ENCODE measurements at places on chromosomes 6 and 20. TPM values are rescaled to one million over a fixed set of nuclear protein-coding genes. Genes with fewer than 3 reads are reported as not detected.

The OOEP gene
- not detected for total RNA-seq

GRCh38 chr6:9250852-9251251, 815.5 kb upstream of the SLC35B3 start:
- no peak overlapping the region for H3K4me3 ChIP-seq
- no peaks in the 10 kb centered on the region for H3K27me3 ChIP-seq
- no peaks in the 10 kb centered on the region for H3K4me1 ChIP-seq
- no peak for DNase-seq
- no peak overlapping the region for H3K27ac ChIP-seq
- H3K36me3 ChIP-seq: no peaks in the 10 kb centered on the region

- H3K27me3 ChIP-seq: no peaks in the 10 kb centered on the region
- DNase-seq: peak; percentile 52
- no peaks in the 10 kb centered on the region for H3K36me3 ChIP-seq
- peaks cover 23% of the 10 kb centered on the region for H3K4me1 ChIP-seq
- H3K27ac ChIP-seq: peak overlapping the region; percentile 100
These were observed 544 bp upstream of the TP53INP2 start for GRCh38 chr20:34703424-34704176.

DNA sequence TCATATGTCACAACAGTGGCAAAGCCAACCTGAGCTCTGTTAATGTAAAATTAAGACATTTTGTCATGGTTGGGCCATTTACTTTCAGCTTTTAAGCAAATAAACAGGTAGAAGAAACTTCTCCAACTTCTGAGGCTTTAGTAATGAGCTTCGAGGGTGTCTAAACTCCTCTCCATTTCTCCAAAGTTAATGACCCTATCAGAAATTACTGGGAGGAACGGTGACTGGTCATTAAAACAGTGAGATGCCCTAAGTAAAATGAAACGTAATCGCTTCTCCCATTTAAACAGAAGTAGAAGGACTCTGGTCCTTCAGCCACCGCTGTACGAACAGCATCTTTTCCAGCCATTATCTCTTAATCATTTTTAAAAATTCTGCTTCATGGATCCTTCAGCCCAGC, 986.9 kb upstream of the MANEA start:
- no peaks in the 10 kb centered on the region for H3K27me3 ChIP-seq
- no peak for DNase-seq
- H3K4me3 ChIP-seq: no peak overlapping the region
- H3K36me3 ChIP-seq: no peaks in the 10 kb centered on the region

The SLC13A3 gene
- 2.0 TPM for total RNA-seq

DNA sequence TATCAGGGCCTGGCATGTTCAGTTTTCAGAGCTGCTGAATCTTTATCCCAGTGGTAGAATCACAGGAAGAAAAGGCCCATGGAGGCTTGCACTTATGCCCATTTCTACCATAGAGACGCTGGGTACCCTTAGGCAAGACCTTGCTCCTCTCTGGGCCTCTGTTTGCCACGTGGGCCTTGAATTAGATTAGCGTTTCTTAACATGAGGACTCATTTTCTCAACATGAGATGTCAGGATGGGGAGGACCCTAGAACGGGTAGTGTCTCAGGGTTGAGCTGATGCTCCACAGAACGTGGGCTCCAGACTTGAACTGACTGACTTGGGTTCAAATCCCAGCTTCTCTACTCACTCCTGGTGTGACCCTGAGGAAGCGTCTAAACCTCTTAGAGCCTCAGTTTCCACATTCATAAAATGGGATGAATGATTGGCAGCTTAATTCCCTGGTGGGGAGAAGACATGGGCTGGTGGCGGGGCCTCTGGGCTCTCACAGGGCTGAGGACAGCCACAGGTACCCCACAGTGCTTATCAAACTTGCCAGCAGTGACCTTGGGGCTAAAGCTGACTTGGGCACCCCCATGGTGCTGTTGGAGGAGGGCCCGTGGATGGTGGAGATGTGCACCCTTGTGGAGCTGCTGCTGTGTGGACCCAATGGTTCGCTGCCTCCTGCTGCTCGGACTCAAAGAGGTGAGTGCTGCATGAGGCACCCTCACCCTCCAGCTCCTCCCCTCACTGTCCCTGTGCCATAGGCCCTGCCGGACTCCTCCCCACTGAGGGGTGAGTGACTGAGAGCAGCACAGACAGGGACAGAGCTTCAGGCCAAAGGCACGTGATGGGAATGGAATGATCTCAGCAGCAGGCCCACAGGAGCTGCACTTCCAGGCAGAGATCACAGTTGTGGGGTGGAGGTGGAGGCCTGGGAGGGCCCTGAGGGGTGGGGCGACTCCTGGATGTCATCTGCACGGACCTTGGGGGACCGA, 28.2 kb downstream of the SUN5 start:
- H3K27ac ChIP-seq: no peak overlapping the region
- H3K4me3 ChIP-seq: no peak overlapping the region
- no peak for DNase-seq
- H3K36me3 ChIP-seq: no peaks in the 10 kb centered on the region
- peaks cover 4% of the 10 kb centered on the region for H3K27me3 ChIP-seq
- peaks cover 2% of the 10 kb centered on the region for H3K4me1 ChIP-seq

GRCh38 chr6:33314943-33315792, 1.3 kb upstream of the TAPBP start:
- H3K27me3 ChIP-seq: no peaks in the 10 kb centered on the region
- peak overlapping the region; percentile 96 for H3K4me3 ChIP-seq
- H3K4me1 ChIP-seq: peaks cover 70% of the 10 kb centered on the region

DNA sequence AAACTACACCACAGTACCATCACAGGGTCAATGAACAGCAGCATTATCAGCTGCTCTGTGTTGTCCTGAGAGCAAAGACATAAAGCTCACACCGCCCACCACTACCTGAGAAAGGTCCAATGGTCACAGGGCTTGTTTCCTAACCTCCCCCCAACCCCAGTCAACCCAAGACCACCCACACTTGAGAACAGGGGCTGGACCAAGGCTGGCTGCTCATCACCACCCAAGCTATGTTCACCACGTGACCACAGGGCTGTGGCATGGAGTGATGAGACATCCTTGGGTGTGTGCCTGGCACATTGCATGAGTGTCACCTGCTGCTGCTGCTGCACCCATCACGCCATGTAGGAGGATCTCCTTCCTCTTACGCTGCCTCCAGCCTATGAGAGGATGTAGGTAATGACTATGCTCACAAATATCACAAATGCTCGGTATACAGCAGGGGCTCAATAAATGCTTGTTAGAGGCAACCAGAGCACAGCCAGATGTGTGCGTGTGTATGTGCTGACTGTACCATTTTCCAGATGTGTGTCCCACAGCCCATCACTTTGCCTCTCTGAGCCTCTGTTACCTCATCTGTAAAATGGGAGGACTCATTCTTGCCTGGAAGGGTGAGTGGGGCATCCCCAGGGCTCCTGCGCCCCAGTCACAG, 23.3 kb upstream of the SIRPA start:
- no peak overlapping the region for H3K4me3 ChIP-seq
- H3K36me3 ChIP-seq: no peaks in the 10 kb centered on the region
- H3K27ac ChIP-seq: no peak overlapping the region
- no peak for DNase-seq
- peaks cover 40% of the 10 kb centered on the region for H3K27me3 ChIP-seq

- peaks cover 10% of the 10 kb centered on the region for H3K4me1 ChIP-seq
- DNase-seq: no peak
- no peak overlapping the region for H3K27ac ChIP-seq
- H3K27me3 ChIP-seq: no peaks in the 10 kb centered on the region
- no peaks in the 10 kb centered on the region for H3K36me3 ChIP-seq
These were observed 52.1 kb upstream of the FBXO30 start for GRCh38 chr6:145866456-145867396.

GRCh38 chr6:16832043-16832567, 70.8 kb upstream of the ATXN1 start:
- no peaks in the 10 kb centered on the region for H3K36me3 ChIP-seq
- DNase-seq: no peak
- no peaks in the 10 kb centered on the region for H3K27me3 ChIP-seq
- H3K4me1 ChIP-seq: no peaks in the 10 kb centered on the region
- no peak overlapping the region for H3K4me3 ChIP-seq
- no peak overlapping the region for H3K27ac ChIP-seq

The KIF25 gene
- 0.56 TPM for total RNA-seq

The DDO gene
- total RNA-seq: 10.8 TPM

GRCh38 chr20:47362361-47363219, 6.1 kb upstream of the ZMYND8 start:
- no peak overlapping the region for H3K4me3 ChIP-seq
- no peaks in the 10 kb centered on the region for H3K36me3 ChIP-seq
- no peak for DNase-seq
- peak overlapping the region; percentile 99 for H3K27ac ChIP-seq

The GDAP1L1 gene
- total RNA-seq: not detected

DNA sequence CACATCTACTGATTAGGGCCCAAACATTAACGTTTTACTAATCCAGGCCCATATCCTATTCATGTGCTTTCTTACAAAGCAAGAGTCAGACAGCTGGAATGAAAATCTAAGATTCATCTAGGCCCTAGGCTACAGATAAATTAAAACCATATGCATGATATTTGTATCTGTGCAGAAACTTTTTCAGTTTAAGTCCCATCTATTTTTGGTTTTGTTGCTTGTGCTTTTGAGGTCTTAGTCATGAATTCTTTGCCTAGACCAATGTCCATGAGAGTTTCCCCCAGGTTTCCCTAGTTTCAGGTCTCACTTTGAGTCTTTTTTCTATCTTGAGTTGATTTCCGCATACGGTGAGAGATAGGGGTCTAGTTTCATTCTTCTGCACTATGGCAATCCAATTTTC, 20.2 kb downstream of the ADNP start:
- H3K27ac ChIP-seq: no peak overlapping the region
- no peak overlapping the region for H3K4me3 ChIP-seq
- no peak for DNase-seq
- no peaks in the 10 kb centered on the region for H3K36me3 ChIP-seq

- no peaks in the 10 kb centered on the region for H3K4me1 ChIP-seq
- no peaks in the 10 kb centered on the region for H3K36me3 ChIP-seq
- H3K27me3 ChIP-seq: no peaks in the 10 kb centered on the region
- no peak for DNase-seq
- H3K4me3 ChIP-seq: no peak overlapping the region
These were observed 147.2 kb upstream of the GGTLC1 start for GRCh38 chr20:24135781-24136180.

GRCh38 chr6:5083307-5083583, 1.9 kb upstream of the PPP1R3G start:
- H3K27me3 ChIP-seq: peaks cover 33% of the 10 kb centered on the region
- no peak overlapping the region for H3K27ac ChIP-seq
- DNase-seq: no peak

DNA sequence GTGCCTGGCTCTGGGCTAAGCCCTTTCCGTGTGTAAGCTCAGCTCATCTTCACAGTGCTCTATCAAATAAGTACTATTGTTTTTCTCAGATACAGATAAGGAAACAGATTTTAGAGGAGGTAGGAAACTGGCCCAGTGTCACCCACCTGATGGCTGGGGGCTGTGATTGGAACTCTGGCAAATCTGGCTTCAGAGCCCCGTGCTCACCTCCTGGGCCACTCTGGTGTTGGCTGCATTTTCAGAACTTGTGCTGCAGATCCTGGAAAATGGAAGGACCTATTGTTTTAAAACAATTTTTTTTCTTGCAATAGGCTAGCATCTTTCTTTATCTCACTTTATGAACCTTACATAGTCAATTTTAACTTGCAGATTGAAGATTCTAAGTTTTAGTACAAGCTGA, 5.7 kb downstream of the STX16 start:
- no peak overlapping the region for H3K27ac ChIP-seq
- H3K36me3 ChIP-seq: peaks cover 10% of the 10 kb centered on the region
- H3K27me3 ChIP-seq: no peaks in the 10 kb centered on the region
- DNase-seq: no peak
- H3K4me3 ChIP-seq: no peak overlapping the region

GRCh38 chr6:124053315-124053714, 249.7 kb downstream of the NKAIN2 start:
- no peaks in the 10 kb centered on the region for H3K36me3 ChIP-seq
- no peak overlapping the region for H3K27ac ChIP-seq
- H3K4me1 ChIP-seq: no peaks in the 10 kb centered on the region
- no peak for DNase-seq
- H3K4me3 ChIP-seq: no peak overlapping the region
- H3K27me3 ChIP-seq: no peaks in the 10 kb centered on the region

The PKIB gene
- total RNA-seq: 3.2 TPM

The OR12D3 gene
- not detected for total RNA-seq

The SLC17A1 gene
- total RNA-seq: not detected

The RAE1 gene
- total RNA-seq: 20.6 TPM

- no peaks in the 10 kb centered on the region for H3K36me3 ChIP-seq
- H3K4me3 ChIP-seq: no peak overlapping the region
- no peaks in the 10 kb centered on the region for H3K27me3 ChIP-seq
- peaks cover 17% of the 10 kb centered on the region for H3K4me1 ChIP-seq
These were observed 101.2 kb upstream of the CITED2 start for GRCh38 chr6:139475646-139476045.

- no peak overlapping the region for H3K4me3 ChIP-seq
- peak; percentile 57 for DNase-seq
- H3K36me3 ChIP-seq: peaks cover 6% of the 10 kb centered on the region
- H3K27me3 ChIP-seq: no peaks in the 10 kb centered on the region
- no peaks in the 10 kb centered on the region for H3K4me1 ChIP-seq
These were observed 24.6 kb downstream of the KDM1B start for GRCh38 chr6:18179770-18180356.

- no peaks in the 10 kb centered on the region for H3K4me1 ChIP-seq
- no peak overlapping the region for H3K4me3 ChIP-seq
- no peaks in the 10 kb centered on the region for H3K27me3 ChIP-seq
These were observed 152.5 kb upstream of the MAP3K7 start for GRCh38 chr6:90739339-90739738.

DNA sequence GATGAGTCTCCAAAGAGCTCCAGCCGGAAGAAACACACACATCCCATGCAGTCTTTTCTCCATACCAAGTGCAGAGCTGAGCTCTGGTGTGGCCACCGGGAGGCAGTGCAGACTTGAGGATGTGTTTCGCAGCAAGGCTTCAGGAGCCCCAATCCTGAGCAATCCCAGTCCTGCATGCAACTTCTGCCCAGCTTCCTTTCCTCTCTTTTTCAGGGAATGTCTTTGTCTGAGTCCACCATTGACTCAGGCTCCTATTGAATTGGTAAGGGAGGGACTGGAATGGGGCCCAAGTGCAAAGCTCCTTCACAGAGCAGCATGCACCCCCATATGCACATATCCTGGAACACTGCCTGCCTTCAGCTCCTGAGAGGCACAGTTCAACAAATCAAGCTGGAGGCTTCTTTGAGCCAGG, 50.5 kb upstream of the ASIP start:
- no peak overlapping the region for H3K27ac ChIP-seq
- H3K27me3 ChIP-seq: no peaks in the 10 kb centered on the region
- no peak overlapping the region for H3K4me3 ChIP-seq
- H3K4me1 ChIP-seq: no peaks in the 10 kb centered on the region

The BMP6 gene
- total RNA-seq: 6.6 TPM

The HLA-DQB2 gene
- total RNA-seq: 74.8 TPM

The NOX3 gene
- not detected for total RNA-seq

GRCh38 chr20:49747707-49748524, 34.2 kb upstream of the B4GALT5 start:
- H3K36me3 ChIP-seq: no peaks in the 10 kb centered on the region
- no peaks in the 10 kb centered on the region for H3K27me3 ChIP-seq
- H3K27ac ChIP-seq: peak overlapping the region; percentile 68
- peak; percentile 68 for DNase-seq
- peaks cover 24% of the 10 kb centered on the region for H3K4me1 ChIP-seq

- no peaks in the 10 kb centered on the region for H3K4me1 ChIP-seq
- H3K36me3 ChIP-seq: no peaks in the 10 kb centered on the region
- no peak for DNase-seq
- no peak overlapping the region for H3K4me3 ChIP-seq
- H3K27ac ChIP-seq: no peak overlapping the region
These were observed 15.4 kb upstream of the OPN5 start for GRCh38 chr6:47766445-47766844.

GRCh38 chr20:848193-848592, 14.7 kb downstream of the FAM110A start:
- H3K36me3 ChIP-seq: peaks cover 4% of the 10 kb centered on the region
- no peaks in the 10 kb centered on the region for H3K27me3 ChIP-seq
- no peak for DNase-seq
- no peak overlapping the region for H3K27ac ChIP-seq
- H3K4me1 ChIP-seq: peaks cover 42% of the 10 kb centered on the region
